ENCODE measurements at places on chromosomes 5 and 9.

- no peak overlapping the region for H3K27ac ChIP-seq
- no peak for DNase-seq
- H3K4me1 ChIP-seq: no peaks in the 10 kb centered on the region
- H3K36me3 ChIP-seq: no peaks in the 10 kb centered on the region
- no peak overlapping the region for H3K4me3 ChIP-seq
Measured at GRCh38 chr5:114221807-114222206, 140.1 kb upstream of the KCNN2 start.

GRCh38 chr9:73683862-73684591 lies 532.4 kb downstream of the ANXA1 start:
- H3K4me3 ChIP-seq: no peak overlapping the region
- peaks cover 2% of the 10 kb centered on the region for H3K4me1 ChIP-seq
- DNase-seq: peak; percentile 60
- no peaks in the 10 kb centered on the region for H3K27me3 ChIP-seq
- no peak overlapping the region for H3K27ac ChIP-seq

- H3K4me3 ChIP-seq: no peak overlapping the region
- no peaks in the 10 kb centered on the region for H3K36me3 ChIP-seq
- H3K27ac ChIP-seq: no peak overlapping the region
- H3K27me3 ChIP-seq: no peaks in the 10 kb centered on the region
Measured at GRCh38 chr5:107367939-107368338, 302.8 kb downstream of the EFNA5 start.

- no peak overlapping the region for H3K27ac ChIP-seq
- DNase-seq: no peak
- no peaks in the 10 kb centered on the region for H3K36me3 ChIP-seq
- peaks cover 2% of the 10 kb centered on the region for H3K4me1 ChIP-seq
- peaks cover 23% of the 10 kb centered on the region for H3K27me3 ChIP-seq
Measured at GRCh38 chr5:178992291-178992895, 2.7 kb downstream of the GRM6 start.

- H3K4me3 ChIP-seq: no peak within 1 kb of the TSS
- peaks cover 3% of the 10 kb centered on the region for H3K27me3 ChIP-seq
- no peak for DNase-seq
Measured at GRCh38 chr9:135561391-135562234, at the start of gene PAEP. TSS of gene PAEP (plus strand) at chr9:135561756.

- H3K4me3 ChIP-seq: no peak overlapping the region
- no peaks in the 10 kb centered on the region for H3K27me3 ChIP-seq
- H3K4me1 ChIP-seq: no peaks in the 10 kb centered on the region
- H3K27ac ChIP-seq: no peak overlapping the region
- DNase-seq: no peak
Measured at GRCh38 chr9:2595973-2596372, 25.6 kb upstream of the VLDLR start.

All from mesenchymal stem cell (in vitro differentiated cells and primary cell).